ENCODE measurements at places on chromosomes 2 and 18.

DNA sequence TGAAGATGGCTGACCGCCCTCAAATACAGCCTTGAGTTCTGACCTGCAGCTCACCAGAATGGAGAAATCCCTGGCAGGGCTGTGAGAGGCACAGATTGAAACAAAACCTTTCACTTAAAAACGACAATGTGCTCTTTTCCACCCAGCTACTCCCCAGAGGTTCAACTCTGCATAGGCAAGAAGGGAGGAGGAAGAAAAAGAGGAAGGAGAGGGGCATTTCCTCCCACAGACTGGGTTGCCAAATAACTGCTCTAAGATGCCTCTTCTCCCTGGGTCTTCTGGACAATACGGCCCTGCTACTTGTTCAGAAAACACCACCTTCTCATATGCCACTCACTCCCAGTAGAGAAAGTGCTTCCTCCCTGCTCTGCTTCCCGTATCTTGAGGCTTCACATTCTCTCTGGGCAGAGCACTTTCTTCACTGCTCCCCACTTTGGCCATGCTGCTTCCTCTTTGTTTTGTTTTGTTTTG, 136.4 kb upstream of the SLC1A4 start:
- DNase-seq: no peak

DNA sequence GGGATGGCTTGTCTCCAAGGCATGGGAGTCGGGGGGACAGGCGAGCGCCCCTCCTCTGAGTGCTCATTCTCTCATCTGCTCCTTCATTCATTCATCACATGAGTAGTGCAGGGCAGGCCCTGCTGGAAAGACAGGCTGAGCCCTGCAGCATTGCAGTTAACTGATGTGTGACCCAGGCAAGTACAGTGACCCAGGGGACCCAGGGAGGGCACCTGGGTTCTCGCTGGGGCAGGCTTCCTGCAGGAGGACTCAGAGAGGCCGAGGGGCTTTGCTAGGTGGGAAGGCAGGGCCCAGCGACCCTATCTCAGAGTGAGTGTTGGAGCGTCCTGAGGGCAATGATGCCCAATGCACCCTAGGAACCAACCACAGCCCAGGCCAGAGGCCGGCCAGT, 30.6 kb downstream of the HJURP start:
- no peak for DNase-seq

- no peak for DNase-seq
Measured at GRCh38 chr2:156401861-156402260, 34.3 kb upstream of the GPD2 start.

- DNase-seq: no peak
Measured at GRCh38 chr2:85987266-85988174, 98.7 kb upstream of the ST3GAL5 start.

GRCh38 chr2:650343-651310, 26.6 kb downstream of the TMEM18 start:
- no peak for DNase-seq

GRCh38 chr18:10442551-10442971, 11.9 kb upstream of the APCDD1 start:
- no peak for DNase-seq

GRCh38 chr2:206556357-206556949, 85.8 kb upstream of the FAM237A start:
- no peak for DNase-seq

GRCh38 chr2:53429901-53430300, 337.7 kb upstream of the CHAC2 start:
- DNase-seq: no peak

DNA sequence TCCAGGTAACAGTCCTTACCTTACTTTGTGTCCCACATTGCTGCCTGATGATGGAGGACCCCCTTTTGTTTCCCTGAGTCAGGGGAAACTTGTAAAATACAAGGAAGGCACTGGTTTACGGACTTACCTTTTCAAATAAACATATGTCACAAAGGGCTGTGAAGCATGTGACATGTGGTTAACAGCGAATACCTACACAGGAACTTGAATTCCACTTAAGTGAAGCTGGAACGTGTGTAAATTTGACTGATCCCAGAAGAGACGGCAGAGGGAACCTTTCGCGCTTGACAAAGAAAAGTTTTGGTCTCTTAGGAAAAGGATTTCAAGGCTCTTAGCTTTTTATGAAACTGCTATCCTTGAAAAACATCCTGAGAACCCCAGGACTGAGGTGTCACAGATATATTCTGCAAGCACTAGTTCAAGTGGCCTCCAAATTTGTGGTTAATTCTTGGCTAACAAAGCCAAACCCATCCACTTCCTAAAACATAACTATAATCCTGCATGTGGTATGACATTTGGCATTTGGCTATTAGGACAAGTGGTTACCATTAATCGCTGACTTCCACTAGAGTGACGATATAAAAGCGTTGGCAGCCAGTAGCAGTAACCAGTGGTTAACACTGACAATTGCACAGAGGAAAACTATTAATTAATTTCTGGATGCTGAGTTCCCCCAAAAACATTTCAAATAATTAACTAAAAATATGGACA, 55.6 kb downstream of the ITGB6 start:
- DNase-seq: no peak

GRCh38 chr2:222945887-222946286, 85.1 kb downstream of the ACSL3 start:
- no peak for DNase-seq

DNA sequence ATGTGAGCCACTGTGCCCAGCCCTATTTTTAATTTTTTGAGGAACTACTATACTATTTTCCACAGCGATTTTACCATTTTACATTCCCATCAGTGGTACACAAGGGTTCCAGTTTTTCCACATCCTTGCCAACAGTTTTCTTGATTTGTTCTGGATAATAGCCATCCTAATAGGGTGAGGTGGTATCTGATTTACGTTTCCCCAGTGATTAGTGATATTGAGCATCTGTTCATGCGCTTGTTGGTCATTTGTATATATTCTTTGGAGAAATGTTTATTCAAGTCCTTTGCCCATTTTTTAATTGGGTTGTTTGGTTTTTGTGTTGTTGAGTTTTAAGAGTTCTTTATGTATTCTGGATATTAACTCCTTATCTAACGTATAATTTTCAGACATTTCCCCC, 20.8 kb downstream of the TTC39C start:
- DNase-seq: no peak

DNA sequence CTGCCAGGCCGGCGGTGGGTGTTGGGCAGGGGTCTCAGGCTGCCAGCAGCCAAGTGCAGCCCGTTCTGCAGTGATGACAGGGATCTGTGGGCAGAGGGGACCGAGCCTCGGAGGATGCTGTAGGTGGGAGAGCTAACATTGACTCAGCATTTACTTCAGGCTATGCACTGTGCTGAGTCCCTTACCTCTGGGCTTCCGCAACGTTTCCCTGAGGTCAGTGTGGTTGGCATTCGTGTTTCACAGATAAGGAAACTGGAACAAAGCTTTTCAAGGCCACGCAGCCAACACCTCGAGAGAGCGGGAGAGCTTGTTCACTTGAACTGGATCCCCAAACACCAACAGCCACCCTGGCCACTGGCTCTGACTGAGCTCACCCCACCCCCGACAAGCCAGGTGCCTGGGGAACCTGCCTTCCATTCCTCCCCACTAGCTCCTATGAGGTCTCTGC, 839 bp upstream of the GPR148 start:
- no peak for DNase-seq

- DNase-seq: no peak
Measured at GRCh38 chr2:102120701-102121159, 21.8 kb upstream of the IL1R1 start.

DNA sequence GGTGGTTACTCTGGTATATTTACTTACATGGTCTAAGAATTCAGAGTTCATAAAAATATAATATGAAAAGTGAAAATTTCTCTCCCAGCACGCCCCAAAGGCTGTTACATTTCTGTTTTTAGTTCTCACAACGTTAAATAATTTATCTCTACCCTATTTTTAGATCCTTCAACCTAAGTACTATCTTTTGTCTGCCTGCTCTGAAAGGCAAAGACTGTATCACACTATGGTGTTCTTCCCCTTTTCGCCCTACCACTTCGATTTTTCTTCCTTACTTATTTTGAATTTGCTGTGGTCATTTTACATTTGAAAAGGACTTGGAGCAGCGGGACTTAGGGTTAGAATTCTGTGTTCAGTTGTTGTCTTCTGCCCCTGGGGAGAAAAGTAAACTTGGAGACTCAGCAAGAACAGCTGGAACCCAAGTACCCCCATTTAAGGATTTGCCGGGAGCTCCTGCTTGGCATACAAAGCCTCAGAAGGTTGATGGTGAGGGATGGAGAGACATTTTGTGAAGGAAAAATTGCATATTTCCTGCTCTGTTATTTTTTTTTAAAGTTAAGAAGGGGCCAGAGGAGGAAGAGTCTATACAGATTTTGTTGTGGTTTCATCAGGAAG, 19.0 kb downstream of the ADAM23 start:
- DNase-seq: no peak

- no peak for DNase-seq
Measured at GRCh38 chr2:145253492-145253891, 733.6 kb upstream of the ZEB2 start.

- no peak for DNase-seq
Measured at GRCh38 chr2:217367464-217367863, 507.6 kb upstream of the TNP1 start.

DNA sequence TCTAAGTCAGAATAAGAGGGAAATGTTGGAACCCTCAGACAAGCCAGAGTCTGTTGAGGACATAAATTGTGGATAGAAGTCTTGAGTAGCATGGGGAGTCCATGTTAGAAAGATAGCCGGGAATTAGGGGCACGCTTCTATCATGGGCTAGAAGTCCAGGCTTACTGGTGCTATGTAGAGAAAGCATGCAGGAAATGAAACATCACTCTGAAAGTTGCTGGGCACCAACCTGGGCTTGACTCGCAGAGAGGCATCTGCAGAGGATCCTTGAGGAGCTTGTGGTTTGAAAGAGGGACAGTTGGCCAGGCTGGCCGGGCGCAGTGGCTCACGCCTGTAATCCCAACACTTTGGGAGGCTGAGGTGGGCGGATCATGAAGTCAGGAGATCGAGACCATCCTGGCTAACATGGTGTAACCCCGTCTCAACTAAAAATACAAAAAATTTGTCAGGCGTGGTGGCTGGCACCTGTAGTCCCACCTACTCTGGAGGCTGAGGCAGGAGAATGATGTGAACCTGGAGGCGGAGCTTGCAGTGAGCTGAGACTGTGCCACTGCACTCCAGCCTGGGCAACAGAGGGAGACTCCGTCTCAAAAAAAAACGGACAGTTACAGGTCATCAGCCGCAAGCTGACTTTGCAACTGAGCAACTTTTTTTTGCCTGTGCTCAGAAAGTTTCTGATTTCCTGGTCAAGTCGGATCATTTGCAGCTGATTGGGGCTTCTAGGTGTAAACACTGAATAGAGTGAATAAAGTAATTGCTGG, 24.9 kb downstream of the CERS6 start:
- no peak for DNase-seq

DNA sequence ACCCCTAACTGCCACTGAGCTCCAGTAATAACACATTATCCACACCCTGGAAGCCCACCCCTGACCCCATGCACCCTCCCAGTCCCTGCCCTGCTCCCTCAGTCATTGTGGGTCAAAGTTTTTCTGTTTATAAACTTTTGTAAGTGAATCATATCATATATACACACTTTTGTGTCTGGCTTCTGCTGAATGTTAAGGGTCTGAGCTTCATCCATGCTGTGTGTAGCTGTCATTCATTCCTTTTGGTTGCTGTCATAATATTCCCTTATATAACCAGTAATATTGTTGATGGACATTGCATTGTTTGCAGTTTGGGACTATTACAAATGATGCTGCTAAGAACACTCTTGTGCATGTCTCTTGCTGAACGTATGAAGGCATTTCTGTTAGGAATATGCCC, 14.5 kb downstream of the CNNM4 start:
- no peak for DNase-seq

GRCh38 chr18:417495-417894, 83.0 kb downstream of the COLEC12 start:
- no peak for DNase-seq

- DNase-seq: no peak
Measured at GRCh38 chr2:105919826-105920225, 175.1 kb downstream of the NCK2 start.

DNA sequence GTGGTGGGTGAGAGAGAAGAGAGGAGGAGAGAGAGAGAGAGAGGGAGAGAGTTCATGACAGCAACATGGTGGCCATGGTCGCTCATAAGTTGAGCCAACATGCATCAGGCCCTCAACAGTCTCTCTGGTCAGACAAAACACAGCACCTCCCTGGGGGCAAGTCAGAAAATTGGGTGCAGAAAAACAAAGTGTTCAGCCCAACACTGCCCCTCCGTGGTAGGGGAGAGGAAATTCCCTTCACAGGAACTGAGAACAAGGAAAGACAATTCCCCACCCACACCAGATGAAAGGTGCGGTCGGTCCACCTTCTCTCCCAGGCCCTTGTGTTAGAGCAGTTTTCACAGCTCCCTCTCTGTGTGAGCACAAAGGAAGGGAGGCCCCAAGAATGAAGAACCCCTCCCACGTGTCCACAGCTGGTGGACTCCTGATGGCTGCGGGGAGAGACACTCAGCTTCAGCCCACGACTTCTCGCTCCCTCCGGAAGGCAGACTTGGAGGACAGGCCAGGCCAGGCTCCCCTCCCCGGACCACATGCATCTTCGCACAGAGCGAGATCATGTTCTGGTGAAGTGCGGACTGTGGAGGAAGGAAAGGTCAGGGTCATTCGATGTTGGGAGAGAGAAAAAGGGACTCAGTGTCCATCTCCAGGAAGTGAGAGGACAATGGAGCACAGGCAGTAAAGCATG, 181.7 kb downstream of the ANAPC1 start:
- no peak for DNase-seq

DNA sequence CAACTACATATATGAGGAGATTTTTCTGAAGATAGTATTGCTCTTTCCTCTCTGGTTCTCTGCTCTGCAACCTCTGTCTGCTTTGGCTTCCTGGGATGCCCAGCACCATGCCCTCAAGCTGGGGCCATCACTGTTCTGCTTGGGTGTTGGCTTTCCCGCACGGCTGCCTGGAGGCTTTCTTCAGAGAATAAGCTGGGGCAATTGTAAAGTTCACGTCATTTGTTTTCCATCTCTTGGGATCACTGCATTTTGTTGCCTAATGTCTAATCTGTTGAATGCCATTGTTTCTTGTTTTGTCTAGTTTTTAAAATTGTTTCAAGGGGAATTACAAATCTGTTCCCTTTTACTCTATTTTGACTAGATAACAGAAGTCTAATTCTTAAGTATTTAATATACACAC, 437.3 kb upstream of the NRP2 start:
- DNase-seq: no peak

DNA sequence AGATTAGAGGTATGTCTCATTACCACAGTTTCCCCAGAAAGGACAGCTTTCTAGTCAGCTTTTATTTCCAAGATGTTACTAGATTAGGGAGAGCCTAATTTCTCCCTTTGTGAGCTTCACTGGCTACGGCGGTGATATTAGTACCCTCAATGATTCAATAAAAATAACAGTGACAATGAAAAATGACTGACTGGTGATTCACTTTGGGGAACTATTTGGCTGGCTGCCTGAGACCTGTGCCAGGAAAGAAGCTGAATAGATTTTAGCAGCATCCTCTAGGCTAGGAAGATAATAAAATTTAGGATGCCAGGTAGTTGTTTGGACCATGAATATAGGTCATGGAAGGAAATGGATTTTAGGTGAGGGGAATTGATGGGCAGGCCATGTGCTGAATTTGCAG, 178.7 kb downstream of the FMNL2 start:
- DNase-seq: no peak
